ENCODE measurements at places on chromosomes 4 and X.

GRCh38 chr4:20916106-20916505 is 215.8 kb downstream of the PACRGL start:
- no peak for DNase-seq

- no peak for DNase-seq
Measured at GRCh38 chr4:123018396-123018775, 96.0 kb upstream of the NUDT6 start.

GRCh38 chr4:31645236-31645635 is 925.1 kb downstream of the PCDH7 start:
- no peak for DNase-seq

- no peak for DNase-seq
Measured at GRCh38 chr4:17027495-17027894, 129.1 kb upstream of the LDB2 start.

- DNase-seq = peak; percentile 10
Measured at GRCh38 chrX:83077606-83078005, 430.5 kb upstream of the POU3F4 start.

DNA sequence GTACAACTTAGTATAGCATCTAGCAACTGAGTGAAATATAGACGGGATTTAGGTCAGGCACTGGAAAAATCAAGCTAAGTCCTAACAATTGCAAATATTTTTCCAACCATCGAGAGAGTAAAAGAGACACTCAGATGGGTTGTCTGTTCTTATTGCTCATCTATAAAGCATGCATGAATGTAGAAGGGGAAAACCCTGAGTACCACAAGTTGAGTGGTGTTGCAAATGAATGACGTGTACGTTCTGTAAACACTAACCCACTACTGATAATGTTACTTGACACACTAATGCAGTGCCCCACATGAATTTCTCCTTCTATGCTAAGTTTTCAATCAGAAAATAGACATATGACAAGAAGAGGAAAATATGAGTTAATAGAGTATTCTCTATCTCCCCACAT is 211.2 kb downstream of the COX18 start:
- no peak for DNase-seq

DNA sequence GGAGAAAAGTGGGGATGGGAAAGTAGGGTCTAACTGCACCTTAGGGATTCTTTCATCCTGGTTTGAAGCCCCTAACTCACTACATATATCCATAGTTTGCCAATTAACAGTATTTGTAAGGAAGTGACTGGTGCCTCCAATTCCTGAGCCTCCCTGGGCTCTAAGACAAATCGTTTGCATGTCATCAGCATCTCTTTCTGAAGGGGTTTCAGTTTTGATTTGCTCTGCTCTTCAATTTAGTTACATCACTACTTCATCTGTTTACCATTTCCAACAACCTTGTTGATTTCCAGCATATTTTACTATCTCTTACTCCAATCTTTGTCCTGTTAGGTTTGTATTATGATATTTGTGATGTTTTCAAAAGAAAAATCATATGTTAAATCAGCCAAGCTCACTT is 15.5 kb upstream of the DDX60 start:
- no peak for DNase-seq

GRCh38 chrX:150036181-150036580 is 97.9 kb upstream of the EOLA2 start:
- DNase-seq = peak; percentile 6

DNA sequence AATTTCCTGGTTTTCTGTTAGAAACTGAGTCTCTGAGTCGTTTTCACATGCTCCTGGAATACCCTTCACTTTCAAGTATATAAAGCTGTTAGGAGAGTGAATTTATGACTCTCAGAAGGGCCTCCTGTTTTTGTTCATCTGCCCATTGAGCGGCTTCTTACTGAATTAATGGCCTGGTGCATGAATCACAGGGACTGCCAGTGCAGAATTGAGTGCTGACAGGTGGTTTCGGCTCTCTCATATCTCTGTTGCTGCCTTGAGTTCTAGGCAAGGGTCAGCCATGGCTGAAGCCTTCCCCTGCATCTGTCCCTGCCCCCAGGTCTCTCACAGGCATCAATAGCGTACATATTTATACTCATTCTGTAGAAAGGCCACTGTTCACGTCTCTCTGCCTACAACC is 22.7 kb upstream of the SEPSECS start:
- no peak for DNase-seq

GRCh38 chr4:23500894-23501449 is 388.9 kb downstream of the PPARGC1A start:
- no peak for DNase-seq

GRCh38 chr4:76301068-76301774 is 5.3 kb upstream of the STBD1 start:
- no peak for DNase-seq

GRCh38 chr4:179472164-179472563 is 2029.9 kb upstream of the AGA start:
- DNase-seq = no peak

DNA sequence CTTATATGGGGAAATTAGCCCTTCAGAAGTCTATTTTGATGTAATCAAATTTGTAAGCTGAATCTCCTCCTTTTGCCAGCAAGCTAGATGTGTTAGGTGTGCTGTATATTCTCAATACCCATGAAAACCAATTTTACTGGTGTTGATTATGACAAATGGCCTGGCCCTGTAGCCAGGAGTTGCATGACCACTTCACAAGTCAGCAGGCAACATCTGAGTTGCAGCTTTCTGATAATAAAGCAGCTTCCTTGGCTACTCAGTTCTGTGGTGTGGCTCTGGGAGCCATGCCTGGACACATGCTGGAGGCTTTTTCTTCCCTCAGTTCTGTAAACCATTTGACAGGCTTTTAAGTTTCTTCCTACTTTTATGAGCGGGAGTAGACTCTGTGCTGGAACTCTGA is 154.1 kb upstream of the CXCL13 start:
- DNase-seq = no peak

Measured in NCI-H1694 (cell line).